Ovary (tissue), 10 donors: ENCODE measurements at places on chromosomes 7 and 10. TPM values are rescaled to one million over a fixed set of nuclear protein-coding genes. Genes with fewer than 3 reads are reported as not detected.

Gene FGL2
- total RNA-seq: 13.1 TPM

Gene PLEKHS1
- total RNA-seq: 0.15 TPM

Gene ZMIZ2
- 20.0 TPM for total RNA-seq

Gene CCL24
- total RNA-seq: 0.45 TPM

Gene SLIT1
- 0.43 TPM for total RNA-seq

Gene CREM
- total RNA-seq: 41.5 TPM

Gene OR2A12
- total RNA-seq: not detected

Gene CPN1
- not detected for total RNA-seq

Gene NXPH1
- total RNA-seq: not detected

Gene SGCE
- 104 TPM for total RNA-seq

Gene JAKMIP3
- 1.9 TPM for total RNA-seq

Gene TLL2
- total RNA-seq: 0.28 TPM

Gene NPFFR1
- total RNA-seq: 0.24 TPM

Gene BMPER
- 3.1 TPM for total RNA-seq

Gene SMKR1
- 0.48 TPM for total RNA-seq

Gene CCDC6
- total RNA-seq: 30.9 TPM

Gene MMRN2
- 19.2 TPM for total RNA-seq

Gene KCNMA1
- 7.0 TPM for total RNA-seq

Gene FHIP2A
- 37.2 TPM for total RNA-seq

Gene RSU1
- 70.3 TPM for total RNA-seq

Gene CYP2E1
- total RNA-seq: 0.83 TPM

Gene COL13A1
- total RNA-seq: 2.4 TPM

Gene DGKI
- 0.42 TPM for total RNA-seq

Gene NUTM2E
- not detected for total RNA-seq

Gene TFR2
- total RNA-seq: 0.22 TPM

Gene KDM7A
- 6.4 TPM for total RNA-seq

Gene SPDYE9
- not detected for total RNA-seq

Gene CASP7
- 18.3 TPM for total RNA-seq

Gene AFAP1L2
- 27.5 TPM for total RNA-seq

Gene TMEM196
- not detected for total RNA-seq

Gene MKX
- total RNA-seq: 23.6 TPM

Gene NEURL1
- total RNA-seq: 5.6 TPM

Gene LIPJ
- total RNA-seq: 0.20 TPM

Gene CCDC172
- total RNA-seq: not detected

Gene IDI2
- not detected for total RNA-seq

Gene LBX1
- total RNA-seq: not detected

Gene OPN4
- total RNA-seq: not detected
